Osteoblast (primary cell): ENCODE measurements at places on chromosomes 7 and 10. TPM values are rescaled to one million over a fixed set of nuclear protein-coding genes. Genes with fewer than 3 reads are reported as not detected.

DNA sequence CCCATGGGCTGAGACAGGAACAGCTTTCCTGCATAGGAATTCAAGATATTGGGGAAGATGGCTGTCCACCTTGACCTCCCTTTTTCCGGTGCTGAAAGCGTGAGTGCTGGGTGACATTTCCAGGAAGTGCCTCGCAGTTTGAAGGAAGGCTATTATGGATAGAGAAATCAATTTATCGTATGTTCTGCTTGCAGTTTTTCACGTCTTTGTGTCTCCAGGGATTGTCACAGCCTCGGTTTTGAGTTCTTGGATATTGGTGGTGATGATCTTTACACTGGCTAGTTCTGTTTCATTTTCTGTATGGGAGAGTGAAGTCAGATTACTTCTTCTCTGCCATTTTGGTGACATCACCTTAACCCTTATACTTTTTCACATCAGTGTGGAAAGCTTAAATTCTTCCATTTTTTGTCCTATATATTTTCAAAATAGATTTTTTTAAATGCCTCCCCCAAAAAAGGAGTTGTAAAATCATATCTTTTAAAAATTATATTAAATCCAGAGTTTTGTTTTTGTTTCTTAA lies 102.5 kb upstream of the APBB1IP start:
- no peak for DNase-seq

GRCh38 chr10:78390051-78390450 lies 356.4 kb downstream of the RPS24 start:
- DNase-seq: no peak

- DNase-seq: no peak
Measured at GRCh38 chr10:86290933-86291615, 75.5 kb downstream of the GRID1 start.

Gene POP7
- total RNA-seq: 25.7 and 27.1 TPM in 2 replicates

- DNase-seq: no peak
Measured at GRCh38 chr10:93404048-93404354, 78.1 kb downstream of the MYOF start.
